ENCODE measurements at places on chromosomes 11 and 22. TPM values are rescaled to one million over a fixed set of nuclear protein-coding genes. Genes with fewer than 3 reads are reported as not detected.

The TMPRSS13 gene
- 0.79 TPM for polyA plus RNA-seq

The AIFM3 gene
- 0.83 TPM for polyA plus RNA-seq

The NRIP3 gene
- polyA plus RNA-seq = 1.2 TPM

The KDM4E gene
- 0.16 TPM for polyA plus RNA-seq

The GPR83 gene
- 0.65 TPM for polyA plus RNA-seq

The ZC3H12C gene
- polyA plus RNA-seq = 7.9 TPM

The CDC42EP2 gene
- polyA plus RNA-seq = 24.1 TPM

Measured in left renal pelvis (tissue), 4 donors.